ENCODE measurements at places on chromosomes 3 and 15.
A peak's percentile ranks its signal among the peaks of the same experiment; 100 is the strongest.

DNA sequence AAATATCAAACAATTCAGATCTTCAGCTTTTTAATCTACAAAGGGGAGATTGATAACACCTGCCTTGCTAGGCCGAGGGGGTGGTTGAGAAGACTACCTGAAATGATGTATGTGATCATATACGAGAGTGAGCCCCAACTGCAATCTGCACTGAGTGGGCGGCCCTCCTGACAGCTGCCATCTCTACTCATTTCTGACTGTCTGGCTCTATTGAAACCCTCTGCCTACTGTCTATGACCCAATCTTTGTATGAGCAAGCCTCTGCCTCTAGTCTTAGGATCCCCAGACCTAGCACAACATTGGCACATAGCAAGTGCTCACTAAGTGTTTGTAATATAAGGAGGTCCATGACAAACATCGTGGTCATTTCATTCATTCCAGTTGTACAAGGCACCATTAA, 144.4 kb upstream of the NR2F2 start:
- no peak for DNase-seq

GRCh38 chr3:197171481-197172067, 126.8 kb downstream of the DLG1 start:
- DNase-seq: no peak

DNA sequence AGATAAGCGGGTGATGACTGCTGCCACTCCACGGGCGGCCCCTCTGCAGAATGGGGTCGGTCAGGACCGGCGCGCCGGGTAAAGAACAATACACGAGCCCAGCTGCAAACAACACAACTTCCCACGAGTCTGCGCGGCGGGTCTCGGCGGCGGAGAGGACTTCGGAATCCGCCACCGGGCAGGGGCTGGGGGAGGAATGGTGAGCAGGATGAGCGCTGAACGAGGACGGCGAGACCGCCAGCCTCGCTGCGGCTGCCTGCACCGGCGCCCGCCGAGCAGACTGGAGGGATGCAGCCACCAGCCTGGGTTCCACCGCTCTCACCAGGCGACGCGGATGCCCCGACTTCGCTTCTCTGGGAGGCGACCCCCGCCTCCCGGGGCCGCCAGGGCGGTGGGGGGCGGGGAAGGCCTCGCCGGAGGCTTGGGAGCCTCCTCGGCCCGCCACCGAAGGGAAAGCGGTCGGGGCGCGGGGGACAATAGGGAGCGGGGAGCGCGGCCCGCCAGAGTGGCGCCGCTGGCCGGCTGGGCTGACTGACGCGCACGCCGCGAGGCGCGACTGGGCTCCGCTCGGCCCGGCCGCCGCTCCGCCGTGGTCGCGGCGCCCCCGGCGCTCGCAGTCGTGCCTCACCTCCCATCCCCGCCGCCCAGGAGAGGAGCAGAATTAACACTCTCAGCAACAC, 515 bp downstream of the ADAM10 start:
- peak; percentile 35 for DNase-seq

DNA sequence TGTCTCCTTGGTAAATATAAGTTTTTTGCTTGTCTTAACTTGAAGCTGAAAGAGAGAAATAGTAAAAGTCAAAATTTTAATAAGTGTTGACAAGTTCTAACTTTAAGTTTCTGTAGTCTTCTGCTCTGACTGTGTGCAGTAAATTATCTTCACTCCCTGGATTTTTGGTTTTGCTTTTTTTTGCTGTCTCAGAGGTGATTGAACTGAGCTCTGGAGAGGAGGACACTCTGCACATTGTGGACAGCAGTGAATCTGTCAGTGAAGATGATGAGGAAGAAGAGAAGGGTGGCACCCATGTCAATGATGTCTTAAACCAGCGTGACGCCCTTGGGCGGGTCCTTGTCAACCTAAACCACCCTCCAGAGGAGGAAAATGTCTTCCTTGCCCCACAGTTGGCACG, 40.5 kb upstream of the TEX264 start:
- DNase-seq: no peak

GRCh38 chr3:52986938-52987337, 58.9 kb downstream of the SFMBT1 start:
- DNase-seq: no peak
